ENCODE measurements at places on chromosomes 4 and X.

DNA sequence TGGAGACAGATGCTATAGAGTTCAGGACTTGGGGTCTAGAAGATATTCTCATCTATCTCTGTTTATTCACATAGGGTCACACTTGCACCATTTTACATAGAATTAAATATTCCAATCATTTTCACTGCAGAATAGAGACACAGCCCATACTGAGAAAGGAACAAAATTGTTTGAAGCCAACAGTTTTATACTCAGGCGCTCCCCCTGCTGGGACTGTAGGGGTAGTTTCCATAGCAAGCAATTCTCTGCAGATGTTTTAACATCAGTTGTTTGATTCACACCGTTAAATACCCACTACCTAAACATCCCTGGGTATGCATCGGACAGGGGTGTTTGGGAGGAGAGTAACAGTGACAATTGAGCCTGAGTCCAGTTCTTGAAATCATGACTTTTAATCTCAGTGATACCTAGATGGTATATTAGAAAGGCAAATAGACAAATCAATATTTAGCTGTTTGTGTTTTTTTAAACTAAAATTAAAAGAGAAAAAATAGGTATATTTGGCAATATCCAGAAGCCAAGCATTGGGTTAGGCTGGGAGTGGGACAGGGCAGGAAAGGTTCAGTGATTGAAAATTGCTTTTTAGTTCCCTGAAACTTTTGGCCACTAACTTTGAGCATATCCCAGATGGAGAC is 33.8 kb downstream of the LONRF3 start:
- DNase-seq, result peak; percentile 29

DNA sequence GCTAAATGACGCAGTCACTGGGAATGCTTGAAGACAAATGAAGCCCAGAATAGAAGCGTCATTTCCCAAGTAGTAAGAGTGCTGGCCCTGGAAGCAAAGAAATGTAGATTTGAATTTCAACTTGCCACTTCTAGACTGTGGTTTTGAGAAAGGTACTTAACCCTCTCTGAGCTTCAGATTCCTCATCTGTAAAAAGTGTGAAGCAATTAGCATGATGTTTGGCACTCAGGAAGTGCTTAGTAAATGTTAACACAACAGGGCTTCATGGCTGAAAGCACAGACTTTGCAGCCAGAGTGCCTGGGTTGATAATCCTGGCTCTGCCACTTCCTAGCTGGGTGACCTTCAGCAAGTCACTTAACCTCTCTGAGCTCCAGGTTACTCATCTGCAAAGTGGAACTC is 147.4 kb upstream of the RPS6KA3 start:
- no peak for DNase-seq

GRCh38 chr4:139956507-139957017 is 197.4 kb downstream of the MAML3 start:
- DNase-seq, result no peak

GRCh38 chr4:6695660-6696610 is 2.3 kb downstream of the S100P start:
- DNase-seq, result no peak

GRCh38 chr4:185911556-185912064 is 99.6 kb upstream of the SORBS2 start:
- no peak for DNase-seq

- no peak for DNase-seq
Observed at GRCh38 chr4:167210166-167210565, 24.1 kb downstream of the SPOCK3 start.

GRCh38 chr4:98522636-98523395 is 135.6 kb downstream of the TSPAN5 start:
- DNase-seq, result no peak

GRCh38 chrX:128287693-128288092 is 235.5 kb upstream of the ACTRT1 start:
- DNase-seq, result no peak

- no peak for DNase-seq
Observed at GRCh38 chrX:13370713-13371112, 50.9 kb upstream of the ATXN3L start.

- DNase-seq, result no peak
Observed at GRCh38 chrX:150028692-150029091, 90.4 kb upstream of the EOLA2 start.

GRCh38 chrX:148784137-148784536 is 283.7 kb downstream of the AFF2 start:
- DNase-seq, result no peak

- DNase-seq, result no peak
Observed at GRCh38 chrX:2967584-2967983, 38.4 kb upstream of the ARSD start.

DNA sequence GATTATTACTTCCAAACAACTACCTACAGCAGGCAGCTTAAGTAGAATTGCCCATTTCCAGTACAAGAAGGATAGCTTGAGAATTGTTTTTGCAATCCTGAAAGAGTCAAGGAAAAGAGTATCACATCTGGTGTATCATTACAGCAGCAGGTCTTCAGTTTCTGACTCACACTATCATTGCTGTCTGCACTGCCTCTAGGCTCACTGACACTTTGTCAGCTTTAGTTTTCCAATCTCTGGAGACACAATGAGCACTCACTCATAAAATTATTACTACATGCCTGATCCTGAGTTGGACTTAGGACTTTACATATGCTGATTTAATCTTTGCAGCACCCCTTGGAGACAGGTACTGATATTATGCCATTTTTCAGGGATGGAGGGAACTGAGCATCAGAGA is 244.6 kb upstream of the BOD1L1 start:
- no peak for DNase-seq

DNA sequence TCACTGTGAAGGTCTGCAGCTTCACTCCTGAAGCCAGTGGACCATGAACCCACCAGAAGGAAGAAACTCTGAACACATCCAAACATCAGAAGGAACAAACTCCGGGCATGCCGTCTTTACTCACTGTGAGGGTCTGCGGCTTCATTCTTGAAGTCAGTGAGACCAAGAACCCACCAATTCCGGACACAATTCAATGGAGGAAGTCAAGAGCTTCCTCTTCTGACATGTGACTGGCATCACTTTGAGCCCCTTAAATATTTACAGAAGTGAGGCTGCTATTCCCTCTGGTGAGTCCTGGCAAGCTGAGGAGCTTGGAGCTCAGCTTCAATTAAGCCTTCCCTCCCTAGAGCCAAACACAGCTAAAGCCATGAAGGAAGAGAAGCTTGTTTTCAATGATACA is 103.5 kb upstream of the SRD5A3 start:
- DNase-seq, result no peak

- DNase-seq, result peak; percentile 46
Observed at GRCh38 chr4:145234091-145234706, 53.8 kb upstream of the OTUD4 start.

DNA sequence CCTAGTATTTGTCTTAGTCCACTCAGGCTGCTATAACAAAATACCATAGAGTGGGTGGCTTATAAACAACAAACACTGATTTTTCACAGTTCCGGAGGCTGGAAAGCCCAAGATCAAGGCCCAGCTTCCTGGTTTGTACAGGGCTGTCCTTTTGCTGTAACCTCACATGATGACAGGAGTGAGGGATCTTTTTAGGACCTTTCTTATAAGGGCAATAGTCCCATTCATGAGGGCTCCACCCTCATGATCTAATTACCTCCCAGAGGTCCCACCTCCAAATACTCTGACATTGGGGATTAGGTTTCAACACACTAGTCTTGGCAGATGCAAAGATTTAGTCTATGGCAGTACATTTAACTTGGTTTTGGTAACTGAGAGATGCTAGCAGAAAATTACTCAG is 20.9 kb downstream of the GPAT3 start:
- no peak for DNase-seq

GRCh38 chr4:151438154-151438553 is 29.2 kb downstream of the FHIP1A start:
- DNase-seq, result no peak

DNA sequence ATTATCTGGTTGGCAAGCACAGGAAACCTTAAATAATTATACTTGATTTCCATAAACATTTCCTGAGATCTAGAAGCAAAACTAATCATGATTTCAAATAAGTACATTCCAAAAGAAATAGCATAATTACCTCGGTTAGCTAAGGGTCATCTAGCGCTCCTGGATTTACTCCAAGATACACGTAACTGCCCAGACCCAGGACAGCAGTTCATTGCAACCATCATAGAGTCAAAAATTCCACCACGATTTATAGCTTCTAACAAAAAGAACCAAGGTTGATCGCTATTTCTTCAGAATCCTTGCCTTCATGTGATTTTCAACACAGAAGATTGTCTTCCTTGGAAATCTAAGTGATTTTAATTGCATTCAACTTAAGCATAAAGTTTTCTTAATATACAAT is 1235.5 kb upstream of the TENM3 start:
- DNase-seq, result no peak

DNA sequence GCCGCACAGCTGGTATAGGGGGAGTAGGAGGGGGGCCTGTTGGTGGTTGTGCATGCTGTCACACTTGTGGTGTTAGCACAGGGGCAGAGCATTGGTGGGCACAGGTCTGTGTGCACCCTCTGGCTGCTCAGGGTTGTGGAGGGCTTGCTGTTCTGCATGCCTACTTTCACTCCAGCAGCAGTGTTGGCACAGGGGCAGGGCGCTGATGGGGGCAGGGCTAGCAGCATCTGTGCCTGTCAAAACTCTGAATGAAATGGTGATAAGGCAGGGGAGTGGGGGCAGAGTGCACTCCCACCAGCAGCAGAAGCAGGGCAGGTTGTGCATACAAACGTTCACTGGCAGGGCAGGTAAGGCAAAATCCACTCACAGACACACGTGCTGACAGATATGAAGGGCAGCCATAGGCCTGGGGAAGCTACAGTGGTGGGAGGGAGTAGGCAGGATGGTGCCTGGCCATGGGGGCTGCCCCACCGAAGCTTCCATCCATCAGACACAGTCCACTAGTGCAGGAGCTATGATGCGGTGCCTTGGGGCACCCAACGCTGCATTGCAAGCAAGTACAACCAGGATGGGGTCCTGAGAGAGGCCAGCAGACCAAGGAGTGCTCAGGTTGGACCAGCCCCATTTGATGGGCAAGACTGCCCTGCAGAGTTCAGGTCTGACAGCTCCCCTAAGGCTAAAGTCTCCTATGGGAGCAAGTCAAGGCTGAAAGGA is 160.7 kb upstream of the SPANXC start:
- DNase-seq, result no peak

GRCh38 chr4:113869743-113870375 is 108.3 kb upstream of the CAMK2D start:
- DNase-seq, result peak; percentile 53

GRCh38 chr4:29559286-29559685 is 1160.9 kb upstream of the PCDH7 start:
- no peak for DNase-seq

GRCh38 chrX:83108278-83108677 is 399.8 kb upstream of the POU3F4 start:
- DNase-seq, result no peak

All from stimulated activated CD4-positive, alpha-beta T cell treated with anti-CD3 and anti-CD28 coated beads, Interleukin-12 subunit alpha, Interleukin-12 subunit beta, amount 100 ng/mL, for 4 hours (primary cell).